ENCODE measurements at places on chromosomes 7 and 10.

DNA sequence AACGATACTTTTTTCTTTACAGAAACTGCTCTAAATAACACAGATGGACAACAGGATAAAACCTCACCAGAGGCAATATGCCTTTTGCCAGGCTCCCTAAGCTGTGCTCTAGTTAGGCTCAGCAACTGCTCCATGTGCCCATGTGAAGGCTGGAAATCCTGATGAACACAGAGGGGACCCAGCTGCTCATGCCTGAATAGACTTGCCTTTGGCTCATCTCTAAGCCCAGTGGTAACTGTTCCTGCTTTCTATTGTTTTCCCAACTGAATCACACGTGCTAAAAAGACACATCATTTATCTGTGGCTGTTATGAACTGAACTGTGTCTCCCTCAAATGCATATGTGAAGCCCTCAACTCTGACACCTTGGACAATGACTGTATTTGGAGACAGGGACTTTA lies 110.4 kb downstream of the RNF216 start:
- DNase-seq: no peak

GRCh38 chr10:124001391-124002148 lies 91.8 kb downstream of the CHST15 start:
- no peak for DNase-seq

GRCh38 chr7:82472966-82473365 lies 29.4 kb upstream of the CACNA2D1 start:
- no peak for DNase-seq

DNA sequence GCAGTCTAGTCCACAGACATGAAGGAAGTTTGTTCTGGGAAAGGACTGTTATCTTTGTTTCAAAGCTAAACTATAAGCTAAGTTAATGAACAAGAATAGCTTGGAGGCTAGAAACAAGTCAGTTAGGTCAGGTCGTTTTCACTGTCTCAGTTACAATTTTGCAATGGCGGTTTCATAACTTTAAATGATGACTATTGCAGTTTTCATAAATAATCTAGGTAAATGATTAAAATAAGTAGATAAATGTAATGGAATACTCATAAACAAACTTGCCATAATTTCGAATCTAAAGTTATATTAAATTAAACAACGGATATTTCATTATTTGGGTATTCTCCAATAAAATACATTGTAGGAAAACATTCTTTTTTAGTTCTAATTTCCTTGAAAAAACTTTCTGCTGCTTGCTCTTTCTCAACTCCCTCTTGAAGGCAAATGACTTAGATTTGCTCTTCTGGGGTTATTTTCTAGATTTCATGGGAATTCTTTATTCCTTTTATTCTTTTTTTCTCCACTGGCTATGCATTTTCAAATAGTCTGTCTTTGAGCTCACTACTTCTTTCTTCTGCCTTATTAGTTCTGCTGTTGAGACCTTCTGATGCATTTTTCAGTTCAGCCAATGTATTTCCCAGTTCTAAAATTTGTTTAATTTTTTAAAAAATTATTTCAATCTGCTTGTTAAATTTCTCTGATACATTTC lies 103.8 kb upstream of the APBB1IP start:
- DNase-seq: no peak

DNA sequence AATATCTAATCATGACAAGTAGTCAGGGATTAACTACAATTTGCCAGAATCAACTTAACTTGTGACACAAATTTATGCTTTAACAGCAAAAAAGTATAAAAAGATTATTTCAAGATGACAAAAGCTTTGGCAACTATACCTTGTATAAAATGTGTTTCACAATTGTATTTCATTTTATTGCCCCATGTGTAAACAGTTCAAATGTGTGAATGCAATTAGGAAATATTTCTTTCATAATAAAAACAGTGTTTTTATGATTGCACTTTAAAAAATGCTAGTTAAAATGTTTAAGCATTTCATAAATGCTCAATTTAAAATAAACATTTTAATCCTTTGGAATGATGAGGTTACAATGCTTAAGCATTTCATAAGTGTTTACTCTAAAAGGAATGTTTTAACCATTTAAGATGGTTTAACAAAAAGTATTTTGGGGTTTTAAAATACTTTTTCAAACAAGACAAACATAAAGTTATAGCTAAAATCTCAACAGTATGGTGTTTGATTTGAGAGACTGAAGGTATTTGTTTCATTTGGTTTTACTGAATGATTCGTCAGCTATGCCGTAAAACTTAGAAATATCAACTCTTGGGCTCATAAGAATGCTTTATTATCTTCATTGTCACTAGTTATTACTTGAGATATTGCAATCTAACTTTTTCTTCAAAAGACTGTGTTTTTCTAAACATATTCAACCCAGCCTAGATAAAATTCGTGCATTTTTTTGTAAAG lies 50.1 kb downstream of the SFTPD start:
- DNase-seq: no peak

GRCh38 chr10:72316748-72317435 lies 37.8 kb downstream of the DNAJB12 start:
- DNase-seq: no peak

DNA sequence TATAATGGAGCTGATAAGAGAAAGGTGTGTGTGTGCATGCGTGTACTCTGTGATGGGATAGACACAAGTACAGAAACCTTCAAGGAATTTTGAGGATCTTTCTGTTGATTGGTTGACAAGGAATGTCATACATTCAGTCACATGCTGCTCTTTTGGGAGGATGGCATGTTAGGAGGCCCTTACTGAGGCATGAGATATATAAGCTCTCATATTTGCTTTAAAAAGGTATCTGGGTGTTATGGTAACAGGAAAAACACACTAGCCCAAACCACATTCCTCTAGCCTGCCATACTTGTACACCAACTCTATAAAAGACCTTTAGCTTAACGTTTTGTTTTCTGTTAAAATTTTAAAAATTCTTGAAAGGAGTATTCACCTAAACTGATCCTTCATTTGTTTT lies 72.5 kb upstream of the EGFR start:
- no peak for DNase-seq

- no peak for DNase-seq
These were observed 148.4 kb downstream of the RNF133 start for GRCh38 chr7:122550545-122550944.

DNA sequence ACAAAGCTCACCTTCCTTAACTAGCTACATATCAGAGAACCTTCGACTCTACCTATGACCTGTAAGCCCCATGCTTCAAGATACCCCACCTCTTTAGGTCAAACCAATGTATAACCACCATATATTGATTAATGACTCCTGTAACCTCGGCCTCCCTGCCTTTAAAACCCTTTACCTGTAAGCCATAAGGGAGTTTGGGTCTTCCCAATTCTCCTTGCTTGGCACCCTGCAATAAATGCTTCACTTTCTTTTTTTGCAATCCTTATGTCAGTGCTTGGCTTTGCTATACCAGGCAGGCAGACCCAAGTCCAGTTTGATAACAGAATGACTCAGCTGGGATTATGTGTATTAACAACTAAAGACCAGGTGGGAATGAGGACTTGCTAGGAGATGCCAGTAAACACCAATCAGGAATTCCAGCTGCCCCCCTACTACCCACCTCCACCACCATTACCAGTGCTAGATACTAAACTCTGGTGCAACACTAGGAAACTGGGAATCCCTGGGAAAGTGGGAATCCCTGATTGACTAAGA lies 22.0 kb upstream of the SLC35G1 start:
- no peak for DNase-seq

GRCh38 chr7:29042824-29043231 lies 84.7 kb upstream of the TRIL start:
- no peak for DNase-seq

- no peak for DNase-seq
These were observed 17.8 kb upstream of the IFIT2 start for GRCh38 chr10:89283936-89284475.

DNA sequence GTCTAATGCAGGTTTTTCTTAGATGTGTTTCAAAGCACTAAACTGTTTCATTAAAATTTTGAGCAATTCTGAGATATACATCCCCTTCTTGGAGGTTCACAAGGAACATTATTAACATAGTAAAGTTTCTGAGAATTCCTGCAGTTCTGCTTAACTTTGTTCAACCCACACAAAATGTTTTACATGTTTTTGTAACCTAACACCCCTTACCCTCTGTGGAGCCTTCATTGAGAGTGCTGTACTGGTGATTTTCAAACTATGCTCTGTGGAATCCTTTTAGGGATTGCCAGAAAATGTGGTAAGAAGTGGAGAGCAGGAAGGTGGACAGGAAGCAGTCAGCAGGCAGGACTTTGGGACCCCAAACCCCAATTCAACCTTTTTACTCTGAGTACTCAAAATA lies 53.6 kb upstream of the ABCB5 start:
- no peak for DNase-seq

- DNase-seq: no peak
These were observed 96.9 kb downstream of the HIPK2 start for GRCh38 chr7:139680676-139681462.

DNA sequence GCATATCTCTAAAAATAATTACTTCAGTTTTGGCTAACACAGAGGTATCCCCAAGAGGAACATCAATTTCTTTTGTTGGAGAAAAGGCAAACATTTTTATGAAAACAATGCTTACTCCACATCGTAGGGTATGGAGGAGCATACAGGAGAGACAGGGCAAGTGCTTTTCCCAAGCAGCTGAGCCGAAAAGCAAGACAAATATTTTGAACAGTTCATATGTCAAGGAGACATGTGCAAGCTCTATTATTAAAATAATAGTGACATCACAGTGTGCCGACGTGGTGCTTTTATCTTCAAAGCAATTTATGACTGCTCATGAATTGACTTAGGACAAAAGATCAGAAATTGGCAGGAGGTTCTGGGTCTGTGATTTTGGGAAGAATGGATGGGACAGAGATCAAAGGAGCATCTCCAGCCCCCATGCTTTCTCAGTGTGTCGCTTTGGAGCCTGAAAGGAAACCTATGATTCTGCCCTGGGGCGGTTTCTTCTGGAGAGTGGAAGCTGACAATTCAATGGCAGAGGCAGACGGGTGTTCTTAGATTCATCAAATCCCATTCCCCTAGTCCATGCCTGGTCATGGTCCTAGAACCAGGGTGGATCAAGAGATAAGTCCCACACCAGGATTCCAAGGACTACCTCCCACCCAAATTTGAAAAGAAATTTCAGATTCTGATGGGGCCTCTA lies 97.1 kb downstream of the JCAD start:
- DNase-seq: no peak

GRCh38 chr7:124597509-124597908 lies 168.1 kb downstream of the GPR37 start:
- DNase-seq: no peak

- no peak for DNase-seq
These were observed 40.9 kb downstream of the VTI1A start for GRCh38 chr10:112487964-112488363.

GRCh38 chr7:17709127-17709526 lies 231.2 kb downstream of the SNX13 start:
- DNase-seq: no peak

- no peak for DNase-seq
These were observed 73.8 kb downstream of the PRPF18 start for GRCh38 chr10:13660551-13660920.

DNA sequence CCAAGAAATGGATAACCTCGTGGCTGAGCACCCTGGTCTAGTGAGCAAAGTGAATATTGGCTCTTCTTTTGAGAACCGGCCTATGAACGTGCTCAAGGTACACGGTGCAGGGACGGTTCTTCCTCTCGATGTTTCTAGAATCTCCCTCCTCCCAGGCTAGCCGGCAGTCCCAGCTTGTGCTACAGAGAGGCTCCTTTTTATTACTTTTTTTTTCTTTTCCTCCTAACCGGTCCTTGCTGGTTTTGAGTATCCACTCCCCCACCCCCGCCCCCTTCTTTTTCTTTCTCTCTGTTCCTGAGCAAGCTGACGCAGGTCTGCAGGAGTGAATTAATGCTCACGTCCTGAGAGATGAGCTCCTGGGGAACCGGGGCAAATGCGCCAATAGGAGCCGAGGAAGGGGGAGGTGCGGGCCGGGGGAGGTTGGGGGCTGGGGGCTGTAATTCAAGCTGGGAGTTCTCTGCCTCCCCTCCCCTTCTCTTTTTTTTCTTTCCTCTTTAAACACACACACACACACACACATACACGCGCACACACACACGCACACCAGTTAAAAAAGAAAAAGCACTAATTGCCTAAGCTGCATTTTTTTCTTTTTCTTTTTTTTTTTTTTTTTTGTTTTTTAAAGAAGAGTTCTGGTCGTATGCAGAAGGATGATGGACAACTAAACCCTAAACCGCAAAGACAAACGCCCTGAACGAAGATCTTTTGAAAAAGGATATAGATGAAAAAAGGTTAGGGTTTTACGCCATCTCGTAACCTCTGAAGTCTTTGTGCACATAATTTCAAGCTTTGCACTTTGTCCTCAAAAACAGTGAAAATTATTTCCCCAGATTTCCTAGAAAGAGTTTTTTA lies 6.6 kb downstream of the CPA2 start:
- DNase-seq: no peak

- no peak for DNase-seq
These were observed 23.2 kb downstream of the DPCD start for GRCh38 chr10:101611096-101611905.

GRCh38 chr7:45709168-45710042 lies 135.2 kb downstream of the ADCY1 start:
- no peak for DNase-seq

DNA sequence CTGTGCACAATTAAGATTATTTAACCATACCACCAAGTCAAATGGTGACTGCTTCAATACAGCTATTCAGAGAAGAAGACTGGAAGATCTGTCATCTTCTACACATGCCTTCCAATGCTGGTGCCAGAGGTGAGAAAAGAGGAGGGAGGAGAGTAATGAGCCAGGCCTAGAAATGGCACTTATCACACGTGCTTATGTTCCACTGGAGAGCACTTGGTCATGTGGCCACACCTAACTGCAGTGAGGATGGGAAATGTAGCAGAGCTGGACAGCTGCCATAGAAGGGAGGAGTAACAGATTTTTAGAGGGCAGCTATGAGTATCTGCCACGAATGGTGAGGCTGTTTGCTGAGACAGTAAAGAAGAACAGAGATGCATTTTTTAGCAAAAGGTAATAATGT lies 77.1 kb downstream of the MPLKIP start:
- DNase-seq: no peak
